ENCODE measurements at places on chromosomes 4 and X.

- DNase-seq = no peak
These were observed 26.2 kb upstream of the CRMP1 start for GRCh38 chr4:5919044-5919443.

GRCh38 chr4:76989391-76990061 lies 40.0 kb downstream of the SEPTIN11 start:
- DNase-seq = no peak

DNA sequence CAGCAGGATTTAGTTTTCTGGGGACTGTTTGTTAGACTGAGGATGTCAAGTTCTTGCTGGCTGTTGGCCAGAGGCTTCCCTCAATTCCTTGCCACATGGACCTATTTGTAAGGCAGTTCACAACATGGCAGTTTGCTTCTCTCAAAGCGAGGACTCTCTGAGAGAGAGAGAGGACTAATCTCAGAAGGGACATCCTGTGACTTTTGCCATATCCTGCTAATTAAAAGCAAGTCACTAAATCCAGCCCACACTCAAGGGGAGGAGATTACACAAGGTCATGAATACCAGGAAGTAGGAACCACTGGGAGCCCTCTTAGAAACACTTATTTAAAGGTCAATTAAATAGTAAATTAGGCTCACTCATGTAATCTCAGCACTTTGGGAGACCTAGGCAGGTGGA lies 38.2 kb downstream of the PPP1R2C start:
- DNase-seq = no peak

DNA sequence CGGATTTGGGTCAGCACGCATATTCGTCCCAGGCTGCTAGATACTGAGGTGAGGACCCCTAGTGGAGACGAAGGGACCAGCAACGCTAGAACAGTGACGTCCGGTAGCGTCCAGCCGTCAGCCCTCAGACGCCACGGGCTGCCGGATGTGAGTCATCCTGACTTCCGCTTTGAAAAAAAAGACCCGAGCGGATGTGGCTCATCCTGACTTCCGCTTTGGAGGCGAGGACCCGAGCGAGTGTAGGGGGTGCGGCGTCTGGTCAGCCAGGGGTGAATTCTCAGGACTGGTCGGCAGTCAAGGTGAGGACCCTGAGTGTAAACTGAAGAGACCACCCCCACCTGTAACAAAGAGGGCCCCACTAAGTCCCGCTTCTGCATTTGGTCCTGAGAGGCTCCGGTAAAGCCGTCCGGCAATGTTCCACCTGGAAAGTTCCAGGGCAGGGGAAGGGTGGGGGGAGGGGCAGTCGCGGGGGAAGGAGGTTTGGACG lies at the start of gene MAGEB2:
Gene MAGEB2 (plus strand): TSS at position 207 of the 487 bp plus-strand sequence. CDS start 3,018 bp downstream, outside the sequence.
- DNase-seq = no peak

GRCh38 chr4:161273607-161274006 lies 890.2 kb downstream of the FSTL5 start:
- no peak for DNase-seq

DNA sequence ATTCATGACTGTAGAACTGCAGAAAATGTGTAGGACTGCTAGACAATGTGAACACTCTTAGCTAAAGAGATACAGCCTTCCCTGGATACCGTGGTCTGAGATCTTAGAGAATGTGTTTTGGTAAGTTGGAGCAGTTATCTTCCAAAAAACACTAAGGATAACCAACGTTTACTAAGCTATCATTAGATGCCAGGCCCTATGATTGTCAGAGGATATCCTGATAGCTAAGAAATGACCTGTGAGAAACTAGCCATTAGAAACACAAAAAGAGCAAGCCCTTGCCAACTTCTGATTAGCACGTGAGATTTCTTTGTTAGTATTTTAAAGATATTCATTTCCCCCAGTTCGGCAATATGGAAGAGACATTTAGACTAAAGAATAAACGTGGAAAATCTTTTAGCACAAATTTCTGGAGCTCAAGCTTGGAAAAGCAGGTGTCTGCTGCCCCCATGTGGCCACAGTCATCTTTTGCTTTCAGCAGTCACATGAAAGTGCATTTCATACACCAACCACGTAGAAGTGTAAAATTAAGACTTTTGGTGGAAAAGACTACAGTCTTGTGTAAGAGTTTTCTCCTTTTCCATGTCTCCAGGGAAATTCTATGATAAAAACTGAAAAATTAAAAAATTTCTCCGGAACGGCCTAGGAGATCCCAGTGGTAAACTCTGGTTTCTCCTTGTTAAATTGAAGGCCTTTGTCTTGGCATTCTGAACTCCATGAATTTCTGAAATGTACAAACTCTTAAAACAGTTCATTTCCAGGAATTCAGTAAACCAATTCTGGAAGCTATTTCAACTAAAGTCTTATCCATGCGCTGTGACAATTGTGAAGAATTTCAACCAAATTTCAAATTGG lies 136.4 kb downstream of the ZNF674 start:
- DNase-seq = peak; percentile 73

DNA sequence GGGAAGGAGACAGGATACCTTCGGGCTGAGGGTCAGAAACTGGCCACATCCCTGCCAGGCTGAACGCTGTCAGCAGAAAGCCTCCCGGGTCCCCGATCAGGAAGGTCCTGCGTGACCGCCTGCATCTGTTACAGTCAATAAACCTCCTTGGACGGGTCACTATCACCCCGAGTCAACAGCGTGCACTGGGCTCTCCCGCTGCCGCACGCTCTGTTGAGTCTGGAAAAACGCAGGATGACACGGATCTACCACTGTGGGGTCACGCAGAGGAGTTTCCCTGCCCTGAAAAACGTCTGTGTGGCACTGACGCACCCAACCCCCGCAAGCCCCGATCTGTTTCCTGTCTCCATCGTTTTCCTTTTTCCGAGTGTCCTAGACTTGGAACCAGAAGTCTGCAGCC lies 12.1 kb downstream of the PPP2R3B start:
- no peak for DNase-seq

GRCh38 chr4:186666252-186666651 lies 57.4 kb downstream of the FAT1 start:
- no peak for DNase-seq

DNA sequence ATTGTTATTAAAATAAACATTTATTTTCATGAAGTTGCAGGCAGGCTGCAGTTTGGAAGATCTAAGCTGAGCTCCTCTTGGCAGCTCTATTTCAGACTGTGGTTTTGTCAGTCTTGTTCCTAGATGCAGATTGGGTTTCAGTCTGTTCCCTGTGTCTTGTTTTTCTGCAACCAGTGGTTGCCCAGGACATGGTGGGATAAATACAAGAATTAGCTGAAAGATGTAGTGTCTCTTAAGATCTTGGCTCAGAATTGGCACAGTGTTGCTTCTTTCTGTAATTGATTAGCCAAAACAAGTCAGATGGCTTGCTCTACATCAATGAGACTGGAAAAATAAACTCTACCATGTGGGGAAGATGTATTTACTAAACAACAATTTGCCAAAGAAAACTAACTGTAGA lies 283.0 kb upstream of the BOD1L1 start:
- no peak for DNase-seq

DNA sequence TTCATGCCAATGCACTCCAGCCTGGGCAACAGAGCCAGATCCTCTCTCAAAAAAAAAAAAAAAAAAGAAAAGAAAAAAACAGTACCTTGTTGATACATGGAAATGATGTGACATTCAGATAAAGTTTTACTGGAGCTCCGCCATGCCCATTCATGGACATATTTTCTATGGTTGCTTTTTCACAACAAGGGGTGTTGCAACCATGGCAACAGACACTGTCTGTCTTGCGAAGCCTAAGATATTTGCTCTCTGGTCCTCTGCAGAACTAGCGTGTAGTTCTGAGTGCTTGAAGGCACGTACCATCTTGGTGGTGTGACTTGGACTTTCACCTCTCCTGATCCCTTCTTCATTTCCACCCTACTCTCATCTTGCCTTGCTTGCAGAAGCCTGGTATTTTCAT lies 53.2 kb downstream of the TBL1X start:
- DNase-seq = no peak

GRCh38 chr4:120228086-120228485 lies 161.4 kb upstream of the MAD2L1 start:
- DNase-seq = no peak

DNA sequence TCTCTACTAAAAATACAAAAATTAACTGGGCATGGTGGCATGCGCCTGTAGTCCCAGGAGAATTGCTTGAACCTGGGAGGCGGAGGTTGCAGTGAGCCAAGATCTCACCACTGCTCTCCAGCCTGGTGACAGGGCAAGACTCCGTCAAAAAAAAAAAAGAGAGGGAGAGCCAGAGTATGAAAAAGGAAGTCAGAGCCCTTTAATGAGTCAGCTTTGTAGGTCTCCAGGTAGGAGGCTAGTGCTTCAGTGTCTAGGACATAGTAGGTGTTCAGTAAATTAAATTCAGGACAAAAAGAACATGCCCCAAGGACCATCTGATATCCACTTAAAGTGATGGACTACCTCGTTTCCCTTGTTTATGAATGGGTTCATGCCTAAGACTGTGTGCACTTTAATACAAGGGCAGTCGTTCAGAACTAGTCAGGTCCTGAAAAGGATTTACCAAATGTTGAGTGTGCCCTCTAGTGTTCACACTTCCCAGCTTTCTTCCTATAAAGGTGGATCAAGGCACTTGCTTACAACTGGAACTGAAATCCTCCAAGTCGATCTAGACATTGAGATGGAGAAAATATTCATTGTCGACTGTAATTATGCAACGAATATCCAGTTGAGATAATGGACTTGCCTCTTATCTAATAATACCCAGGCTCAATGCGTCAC lies 29.0 kb downstream of the F9 start:
- no peak for DNase-seq

- DNase-seq = no peak
These were observed 121.5 kb downstream of the REELD1 start for GRCh38 chr4:146335763-146336409.

DNA sequence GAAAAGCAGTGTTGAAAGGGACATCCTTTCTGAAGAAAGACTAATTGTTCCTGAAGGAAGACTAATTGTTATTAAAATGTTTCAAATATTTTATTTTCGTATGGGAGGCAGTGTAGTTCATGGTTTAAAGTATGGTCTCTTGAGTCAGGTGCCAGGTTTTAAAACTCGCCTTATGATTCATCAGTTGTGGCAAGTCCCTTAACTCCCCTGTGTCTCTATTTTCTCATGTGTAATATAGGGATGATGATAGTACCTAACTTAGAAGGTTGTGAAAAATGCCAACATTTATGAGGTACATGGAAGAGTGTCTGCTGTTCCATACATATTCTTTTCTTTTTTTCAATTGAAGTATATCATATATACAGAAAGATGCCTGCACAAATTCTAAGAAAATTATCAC lies 414.2 kb upstream of the DIPK2B start:
- DNase-seq = no peak

DNA sequence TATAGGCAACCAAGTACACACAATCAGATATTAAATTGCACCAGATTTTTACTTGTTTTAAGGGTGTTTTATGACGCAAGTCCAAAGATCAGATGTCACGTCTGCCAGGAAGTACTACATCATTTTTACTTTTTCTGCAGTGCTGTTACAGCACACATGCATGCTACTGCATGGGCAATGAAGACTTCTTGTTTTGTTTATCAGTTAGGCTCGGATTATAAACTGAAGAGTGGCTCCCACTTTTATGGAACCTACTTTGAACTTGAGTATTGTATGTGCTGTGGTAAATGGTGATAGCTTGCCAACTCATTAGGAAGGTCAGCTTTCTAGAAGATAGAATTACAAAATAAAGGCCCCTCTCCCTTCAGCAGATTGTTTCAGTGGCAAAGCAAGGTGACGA lies 131.6 kb downstream of the CEP135 start:
- no peak for DNase-seq

- no peak for DNase-seq
These were observed 6.6 kb downstream of the FREM3 start for GRCh38 chr4:143693856-143694255.

DNA sequence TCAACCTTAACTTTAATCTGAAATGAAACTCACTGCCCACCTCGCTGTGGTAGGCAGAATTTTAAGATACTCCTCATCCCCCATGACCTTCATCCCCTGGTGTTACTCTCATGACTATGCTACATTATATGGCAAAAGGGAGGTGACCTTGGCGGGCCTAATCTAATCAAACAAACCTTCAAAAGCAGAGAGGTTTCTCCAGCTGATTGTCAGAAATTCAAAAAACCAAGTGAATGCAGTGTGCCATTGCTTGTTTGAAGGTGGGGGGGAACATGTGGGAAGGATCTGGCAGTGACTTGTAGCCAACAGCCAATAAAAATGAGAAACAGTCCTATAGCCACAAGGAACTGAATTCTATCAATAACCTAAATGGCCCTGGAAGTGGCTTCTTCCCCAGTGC lies 48.5 kb downstream of the KLHL8 start:
- DNase-seq = no peak

GRCh38 chr4:121338518-121338917 lies 42.3 kb downstream of the QRFPR start:
- DNase-seq = no peak

DNA sequence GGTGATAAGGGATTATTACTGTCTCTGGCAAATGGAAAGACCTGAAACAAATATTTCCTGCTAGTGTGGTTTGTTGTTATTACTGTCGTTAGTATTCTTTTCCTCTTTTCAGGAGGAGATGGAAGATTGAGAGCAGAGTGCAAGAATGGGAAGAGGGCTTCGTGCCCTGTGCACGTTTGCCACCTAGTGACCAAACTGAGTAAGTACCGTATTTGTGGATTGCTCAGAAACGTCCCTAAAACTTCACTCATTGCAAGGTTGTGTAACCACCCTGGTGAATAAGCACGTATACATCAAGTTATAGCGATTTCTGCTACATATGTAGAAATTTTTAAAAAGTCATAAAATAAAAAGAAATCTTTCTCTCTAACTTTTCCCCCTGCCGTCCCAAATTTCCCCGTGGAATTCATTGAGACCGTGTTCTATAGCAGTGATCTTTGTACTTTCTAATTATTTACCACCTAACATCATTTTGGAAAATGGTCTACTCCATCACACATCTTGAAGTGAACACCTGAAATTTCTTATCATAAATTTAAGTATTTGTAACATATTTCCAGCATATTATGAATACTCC lies 24.3 kb downstream of the LINC00632 start:
- DNase-seq = no peak

GRCh38 chr4:74173321-74173720 lies 15.4 kb downstream of the MTHFD2L start:
- DNase-seq = no peak
